Fibroblast of the aortic adventitia (primary cell): ENCODE measurements at places on chromosomes 11 and 22. TPM values are rescaled to one million over a fixed set of nuclear protein-coding genes. Genes with fewer than 3 reads are reported as not detected.

CRYAB gene
- total RNA-seq = 60.2 and 73.3 TPM in 2 replicates

DNAJB7 gene
- not detected in 2 replicates for total RNA-seq

SEC14L2 gene
- 5.8 and 14.8 TPM in 2 replicates for total RNA-seq

MUC5AC gene
- under 0.01 TPM in 1 of 2 replicates, not detected in the other for total RNA-seq

MGAT3 gene
- total RNA-seq = 0.27 and 2.0 TPM in 2 replicates

PHOX2A gene
- total RNA-seq = not detected in 2 replicates

TIMM10 gene
- 32.1 and 77.5 TPM in 2 replicates for total RNA-seq

MFNG gene
- 0.16 and 0.36 TPM in 2 replicates for total RNA-seq

CARD18 gene
- not detected in 2 replicates for total RNA-seq

C11orf87 gene
- 0.09 TPM in 1 of 2 replicates, not detected in the other for total RNA-seq

MAPK8IP1 gene
- 8.0 and 8.1 TPM in 2 replicates for total RNA-seq

PGA5 gene
- total RNA-seq = not detected in 2 replicates

TRPC6 gene
- 0.16 and 0.72 TPM in 2 replicates for total RNA-seq

OR2AG2 gene
- total RNA-seq = 0.09 and 0.33 TPM in 2 replicates
